Stimulated activated CD8-positive, alpha-beta memory T cell treated with anti-CD3 and anti-CD28 coated beads, Interleukin-15, amount 100 ng/mL, for 48 hours (primary cell): ENCODE measurements at places on chromosomes 5 and 9.

GRCh38 chr9:133987946-133988665 is 4.0 kb downstream of the VAV2 start:
- DNase-seq: no peak

GRCh38 chr9:122827761-122828093 is 661 bp downstream of the PDCL start:
- no peak for DNase-seq

- DNase-seq: no peak
Measured at GRCh38 chr5:155342956-155343355, 329.4 kb downstream of the KIF4B start.

GRCh38 chr9:84899326-84899725 is 229.8 kb downstream of the NTRK2 start:
- no peak for DNase-seq

- no peak for DNase-seq
Measured at GRCh38 chr5:6338871-6339270, 39.5 kb downstream of the MED10 start.

- no peak for DNase-seq
Measured at GRCh38 chr5:30749971-30750370, 443.5 kb upstream of the CDH6 start.

DNA sequence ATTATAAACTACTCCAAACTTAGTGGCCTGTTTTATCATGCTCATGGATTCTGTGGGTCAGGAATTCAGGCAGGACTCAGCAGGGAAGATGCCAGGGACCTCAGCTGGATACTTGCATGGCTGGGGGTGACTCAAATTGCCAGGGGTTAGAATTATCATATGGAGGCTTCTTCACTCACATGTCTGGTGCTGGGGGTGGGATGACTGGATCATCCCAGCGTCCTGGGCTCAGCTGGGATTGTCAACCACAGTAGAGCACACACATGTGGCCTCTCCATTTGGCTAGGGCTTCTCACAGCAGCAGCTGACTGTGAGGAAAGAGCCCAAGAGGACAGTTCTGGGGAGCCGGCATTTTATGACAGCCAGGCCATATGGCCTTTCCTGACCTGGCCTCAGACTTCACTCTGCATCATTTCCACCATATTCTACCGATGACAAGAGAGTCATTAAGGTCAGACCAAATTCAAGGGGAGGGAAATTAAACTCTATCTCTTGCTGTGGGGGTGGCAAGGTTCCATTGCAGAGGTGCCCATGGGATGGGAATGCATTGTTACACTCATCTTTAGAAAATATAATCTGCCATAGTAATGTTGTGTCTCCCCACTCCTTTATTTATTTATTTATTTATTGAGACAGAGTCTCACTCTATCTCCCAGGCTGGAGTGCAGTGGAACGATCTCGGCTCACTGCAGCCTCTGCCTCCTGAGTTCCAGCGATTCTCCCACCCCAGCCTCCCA is 5.2 kb upstream of the GRK6 start:
- no peak for DNase-seq
